Progenitor cell of endocrine pancreas (in vitro differentiated cells): ENCODE measurements at places on chromosomes 1 and 21. TPM values are rescaled to one million over a fixed set of nuclear protein-coding genes. Genes with fewer than 3 reads are reported as not detected.

DNA sequence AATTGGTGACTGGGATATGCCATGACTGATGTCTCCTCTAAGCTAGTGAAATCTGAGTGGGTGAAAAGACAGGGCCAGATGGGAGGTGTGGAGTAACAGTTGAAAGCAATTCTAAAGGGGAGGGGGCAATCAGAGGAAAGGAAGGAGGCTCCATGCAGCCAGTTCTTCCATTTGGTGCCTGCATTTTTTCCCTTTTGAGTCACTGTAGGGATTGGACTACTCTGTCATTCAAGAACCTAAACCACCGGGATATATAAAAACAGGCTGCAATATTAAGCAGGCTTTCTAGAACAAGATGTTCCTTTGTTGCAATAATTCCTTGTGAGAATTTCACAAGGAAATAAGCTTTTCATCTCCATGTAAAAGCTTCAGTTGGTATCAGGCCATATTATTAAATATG lies 18.3 kb downstream of the CLIC6 start:
- DNase-seq, result no peak

- no peak for DNase-seq
These were observed 756.0 kb upstream of the ADGRL2 start for GRCh38 chr1:81044708-81045107.

The GSTM1 gene
- total RNA-seq, result 39.0 and 39.1 TPM in 2 replicates

DNA sequence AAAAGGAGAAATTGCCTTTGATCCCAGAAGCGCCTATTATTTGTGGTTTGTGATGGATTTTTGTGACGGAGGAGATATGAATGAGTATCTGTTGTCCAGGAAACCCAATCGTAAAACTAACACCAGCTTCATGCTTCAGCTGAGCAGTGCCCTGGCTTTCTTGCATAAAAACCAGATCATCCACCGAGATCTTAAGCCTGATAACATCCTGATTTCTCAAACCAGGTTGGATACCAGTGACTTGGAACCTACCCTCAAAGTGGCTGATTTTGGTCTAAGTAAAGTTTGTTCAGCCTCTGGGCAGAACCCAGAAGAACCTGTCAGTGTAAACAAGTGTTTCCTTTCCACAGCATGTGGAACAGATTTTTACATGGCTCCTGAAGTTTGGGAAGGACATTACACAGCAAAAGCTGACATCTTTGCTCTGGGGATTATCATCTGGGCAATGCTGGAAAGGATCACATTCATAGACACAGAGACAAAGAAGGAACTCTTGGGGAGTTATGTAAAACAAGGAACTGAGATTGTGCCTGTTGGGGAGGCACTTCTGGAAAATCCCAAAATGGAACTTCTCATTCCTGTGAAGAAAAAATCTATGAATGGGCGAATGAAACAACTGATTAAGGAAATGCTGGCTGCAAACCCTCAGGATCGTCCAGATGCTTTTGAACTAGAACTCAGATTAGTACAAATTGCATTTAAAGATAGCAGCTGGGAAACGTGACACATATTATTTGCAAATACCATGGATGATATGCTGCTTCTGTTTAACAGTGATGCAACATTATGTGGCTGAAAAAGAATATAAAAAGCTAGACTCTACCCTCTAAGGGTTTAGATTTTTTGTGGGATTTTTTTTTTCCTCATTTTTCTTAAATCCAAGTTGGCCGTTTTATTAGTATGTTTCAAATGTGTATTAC lies 10.5 kb downstream of the PDIK1L start:
- no peak for DNase-seq

The AMY1A gene
- not detected in 2 replicates for total RNA-seq

DNA sequence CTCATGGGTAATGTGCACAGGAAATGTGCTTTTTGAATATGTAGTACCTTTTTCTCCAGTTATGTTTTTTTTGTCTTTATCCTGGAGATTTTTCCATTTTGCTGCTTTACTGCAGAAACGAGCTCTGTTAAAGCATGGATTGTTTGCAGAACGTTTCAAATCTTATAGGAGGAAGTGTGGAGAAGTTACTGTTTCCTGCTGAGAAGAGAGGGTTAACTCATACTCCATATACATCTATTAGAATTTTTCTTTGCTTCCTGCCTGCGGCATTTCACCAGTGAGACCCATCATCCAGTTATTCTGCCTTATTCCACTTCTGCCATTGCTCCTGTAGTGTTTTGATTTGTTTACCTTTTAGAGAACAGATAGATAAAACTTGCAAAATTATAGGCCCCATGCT lies 2.0 kb downstream of the RPRD2 start:
- DNase-seq, result no peak

- no peak for DNase-seq
These were observed 106.6 kb upstream of the ACTRT2 start for GRCh38 chr1:2914702-2915101.

- no peak for DNase-seq
These were observed 125.3 kb upstream of the CACYBP start for GRCh38 chr1:174874331-174875053.

GRCh38 chr1:111965781-111966443 lies 23.6 kb downstream of the KCND3 start:
- no peak for DNase-seq

- no peak for DNase-seq
These were observed 4.1 kb downstream of the S100A2 start for GRCh38 chr1:153561466-153561985.

The TMOD4 gene
- 1.5 and 2.0 TPM in 2 replicates for total RNA-seq

GRCh38 chr1:203655671-203656070 lies 29.0 kb downstream of the ATP2B4 start:
- no peak for DNase-seq

GRCh38 chr1:11214698-11215380 lies 25.7 kb downstream of the ANGPTL7 start:
- no peak for DNase-seq

DNA sequence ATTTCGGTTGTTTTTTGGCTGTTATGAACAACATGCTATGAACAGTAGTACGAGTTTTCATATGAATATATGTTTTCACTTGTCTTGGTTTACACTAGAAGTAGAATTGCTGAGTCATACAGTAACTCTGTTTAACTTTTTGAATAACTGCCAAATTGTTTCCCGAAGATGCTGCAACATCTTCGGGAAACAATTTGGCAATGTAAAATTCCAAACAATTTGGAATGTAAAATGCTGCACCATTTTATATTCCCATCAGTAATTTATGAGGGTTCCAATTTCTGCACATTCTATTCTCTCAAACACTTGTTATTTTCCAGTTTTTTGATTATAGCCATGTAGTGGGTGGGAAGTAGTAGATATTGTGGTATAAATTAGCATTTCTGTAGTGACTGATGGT lies 11.6 kb downstream of the PCBP3 start:
- no peak for DNase-seq

GRCh38 chr1:152884085-152884484 lies 6.0 kb downstream of the SMCP start:
- no peak for DNase-seq

DNA sequence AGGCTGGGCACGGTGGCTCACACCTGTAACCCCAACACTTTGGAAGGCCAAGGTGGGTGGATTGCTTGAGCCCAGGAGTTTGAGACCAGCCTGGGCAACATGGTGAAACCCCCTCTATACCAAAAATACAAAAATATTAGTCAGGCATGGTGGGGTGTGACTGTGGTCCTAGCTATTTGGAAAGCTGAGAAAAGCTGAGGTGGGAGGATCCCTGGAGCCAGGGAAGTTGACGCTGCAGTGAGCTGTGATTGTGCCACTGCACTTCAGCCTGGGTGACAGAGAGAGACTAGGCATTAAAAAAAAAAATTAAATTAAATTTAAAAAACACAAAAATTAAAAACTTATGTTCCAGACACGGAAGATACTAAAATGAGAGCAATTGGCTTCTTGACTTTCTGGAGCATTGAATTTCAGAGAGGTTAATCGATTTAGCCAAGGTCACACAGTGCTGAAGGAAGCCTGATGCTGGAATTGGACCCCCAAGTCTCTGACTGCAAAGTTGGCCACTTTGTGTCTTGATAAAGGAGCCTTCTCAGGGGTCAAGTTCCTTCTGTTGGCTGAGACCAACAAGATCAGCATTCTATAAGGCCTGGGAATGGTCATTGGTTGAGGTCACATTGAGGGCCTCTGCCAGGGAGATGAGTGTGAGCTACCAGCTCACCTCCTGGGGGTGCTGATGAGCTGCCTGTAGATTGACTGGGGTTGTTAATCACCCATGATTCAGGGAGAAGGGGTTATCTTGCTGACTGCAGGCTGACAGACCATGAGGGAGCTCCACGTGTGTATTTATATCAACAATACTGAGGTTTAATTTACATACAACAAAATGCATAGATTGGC lies 54.3 kb downstream of the RPS6KA1 start:
- DNase-seq, result no peak

GRCh38 chr1:150555198-150555970 lies 6.2 kb downstream of the ADAMTSL4 start:
- no peak for DNase-seq

- DNase-seq, result no peak
These were observed 19.3 kb downstream of the QSOX1 start for GRCh38 chr1:180173952-180174351.

DNA sequence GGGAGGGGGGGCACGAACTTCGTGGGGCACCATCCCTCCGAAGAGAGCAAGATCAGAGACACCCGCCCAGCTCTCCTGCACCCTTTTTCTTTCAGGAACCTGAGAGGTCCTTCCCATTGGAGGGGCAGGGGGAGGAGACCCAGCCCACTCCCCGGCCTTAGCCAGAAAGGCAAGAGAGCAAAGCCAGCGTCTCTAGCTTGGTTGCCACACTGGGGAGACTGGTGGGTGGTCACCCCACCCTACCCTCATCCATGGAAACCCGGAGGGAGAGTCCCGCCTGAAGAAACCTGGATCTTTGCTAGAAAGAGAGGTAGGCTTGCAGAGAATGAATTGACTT lies 246 bp downstream of the ATP2B4 start:
- peak; percentile 24 for DNase-seq

The FAM151A gene
- total RNA-seq, result 0.33 TPM in 1 of 2 replicates, not detected in the other

GRCh38 chr1:98949621-98950020 lies 55.0 kb downstream of the PLPPR5 start:
- DNase-seq, result no peak

GRCh38 chr1:11080931-11081330 lies 18.7 kb downstream of the EXOSC10 start:
- DNase-seq, result no peak

GRCh38 chr1:48500541-48501450 lies 28.8 kb upstream of the SPATA6 start:
- no peak for DNase-seq

DNA sequence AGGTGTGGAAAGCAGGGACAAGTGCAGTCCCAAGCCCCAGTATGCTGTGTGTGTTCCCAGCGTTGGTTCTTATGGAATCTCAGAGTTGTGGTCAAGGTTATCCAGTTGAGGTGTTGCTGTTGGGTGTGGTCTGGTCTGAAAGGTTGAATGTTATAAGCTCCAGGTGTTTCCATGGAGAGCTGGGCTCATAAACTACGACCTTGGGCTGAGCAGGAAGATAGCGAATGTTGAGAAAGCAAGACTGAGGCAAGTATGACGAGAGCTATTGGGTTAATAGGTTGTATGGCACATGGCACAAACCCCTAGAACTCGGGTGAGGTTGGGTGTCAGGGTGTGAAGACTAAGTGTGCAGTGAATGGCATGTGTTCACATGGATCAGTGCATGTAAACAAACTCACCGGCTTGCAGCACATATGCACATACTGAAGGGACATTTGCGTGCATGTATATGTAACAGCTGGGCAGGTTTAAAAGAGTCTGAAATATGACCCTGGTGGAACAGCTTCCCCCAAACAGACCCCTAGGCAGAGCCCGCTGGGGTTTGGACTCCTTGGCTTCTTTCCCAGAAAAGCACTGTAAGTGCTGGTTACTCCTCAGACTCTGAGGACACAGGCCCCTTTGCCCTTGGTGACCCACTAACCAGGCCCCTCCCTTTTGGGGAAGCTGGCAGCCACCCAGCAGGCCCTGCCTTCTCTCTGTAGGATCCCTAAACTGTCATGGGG lies 117.5 kb downstream of the NAV1 start:
- no peak for DNase-seq

The NPHS2 gene
- 0.18 TPM in 1 of 2 replicates, not detected in the other for total RNA-seq

The OR2L13 gene
- total RNA-seq, result not detected in 2 replicates

The RGSL1 gene
- not detected in 2 replicates for total RNA-seq

The TMEM269 gene
- 0.42 and 0.48 TPM in 2 replicates for total RNA-seq

The HUNK gene
- total RNA-seq, result 39.5 and 41.9 TPM in 2 replicates

DNA sequence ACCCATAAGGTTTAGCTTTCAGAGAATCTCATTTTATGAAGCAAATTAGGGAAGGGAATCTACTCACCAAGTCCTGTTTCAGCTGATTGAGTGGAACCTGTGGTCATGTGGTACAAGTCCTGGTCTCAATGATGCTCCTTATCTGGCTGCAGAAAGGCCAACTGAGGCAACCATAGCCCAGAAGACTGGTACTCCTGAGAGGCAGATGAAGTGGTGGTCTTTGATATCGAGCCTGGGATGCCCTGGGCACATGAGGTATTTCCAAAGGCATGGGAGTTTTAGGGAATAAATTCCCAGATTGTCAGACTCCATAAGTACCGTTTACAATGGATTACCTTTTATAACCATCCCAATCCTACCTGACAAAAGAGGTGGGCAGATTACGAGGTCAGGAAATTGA lies 3.3 kb downstream of the MX1 start:
- DNase-seq, result no peak

GRCh38 chr1:93734999-93735398 lies 53.4 kb upstream of the BCAR3 start:
- DNase-seq, result no peak

DNA sequence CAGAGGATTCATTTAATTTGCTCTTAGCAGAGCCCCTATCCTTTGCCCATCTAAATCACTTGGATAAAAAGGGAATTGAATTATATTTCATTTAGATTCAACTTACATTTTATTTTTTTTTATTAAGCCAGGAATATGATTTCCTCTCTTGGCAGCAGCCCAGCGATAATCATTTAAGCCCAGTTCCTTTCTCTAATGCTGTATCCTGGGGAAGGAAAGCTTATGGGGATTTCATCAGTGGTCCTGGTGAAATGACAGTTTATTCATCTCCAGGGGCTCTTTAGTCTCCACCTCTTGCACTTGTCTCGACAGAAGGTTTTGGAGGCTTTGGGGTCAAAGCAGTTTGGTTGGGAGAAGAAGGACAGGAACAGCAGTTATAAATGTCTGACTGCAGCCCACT lies 50.4 kb upstream of the LRRC8D start:
- DNase-seq, result no peak

DNA sequence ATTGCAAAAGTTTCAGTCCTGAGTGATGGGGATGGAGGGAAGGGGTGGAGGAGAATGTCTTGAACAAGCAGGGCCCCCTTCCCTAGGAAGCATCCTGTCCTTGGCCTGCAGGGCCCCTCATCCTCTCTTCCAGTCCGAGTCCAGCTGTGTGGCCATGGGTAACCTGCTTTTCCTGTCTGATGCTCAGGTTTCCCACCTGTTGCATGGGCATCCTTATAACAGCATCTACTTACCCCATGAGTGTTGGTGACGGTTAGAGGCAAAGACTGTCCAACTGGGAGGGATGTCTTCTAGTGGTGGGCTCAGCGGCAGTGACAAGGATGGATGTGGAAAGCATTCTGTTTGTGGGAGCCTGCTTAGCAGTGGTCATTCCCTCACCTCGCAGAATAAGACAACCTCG lies 1.9 kb downstream of the UBL4B start:
- no peak for DNase-seq

The C4BPA gene
- not detected in 2 replicates for total RNA-seq
